ENCODE measurements at places on chromosomes 12 and 14.

DNA sequence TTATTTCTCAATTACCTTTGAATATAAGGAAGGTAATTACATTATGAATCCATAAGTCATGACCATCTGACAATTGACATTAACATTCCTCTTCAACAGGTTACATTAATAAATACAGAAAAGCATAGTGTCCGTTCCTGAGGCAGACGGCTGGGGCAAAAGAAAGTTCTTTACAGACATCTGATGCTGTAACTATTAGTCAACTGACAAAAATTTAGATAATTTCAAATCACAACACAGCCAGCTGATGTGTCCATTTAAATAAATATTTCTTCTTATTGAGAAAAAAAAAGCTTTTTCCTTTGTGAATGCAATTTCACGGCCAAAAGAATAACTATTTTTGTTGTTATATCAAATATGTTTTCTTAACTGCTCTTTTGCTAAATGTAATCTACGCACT lies 9.2 kb upstream of the PYROXD1 start:
- no peak for DNase-seq

DNA sequence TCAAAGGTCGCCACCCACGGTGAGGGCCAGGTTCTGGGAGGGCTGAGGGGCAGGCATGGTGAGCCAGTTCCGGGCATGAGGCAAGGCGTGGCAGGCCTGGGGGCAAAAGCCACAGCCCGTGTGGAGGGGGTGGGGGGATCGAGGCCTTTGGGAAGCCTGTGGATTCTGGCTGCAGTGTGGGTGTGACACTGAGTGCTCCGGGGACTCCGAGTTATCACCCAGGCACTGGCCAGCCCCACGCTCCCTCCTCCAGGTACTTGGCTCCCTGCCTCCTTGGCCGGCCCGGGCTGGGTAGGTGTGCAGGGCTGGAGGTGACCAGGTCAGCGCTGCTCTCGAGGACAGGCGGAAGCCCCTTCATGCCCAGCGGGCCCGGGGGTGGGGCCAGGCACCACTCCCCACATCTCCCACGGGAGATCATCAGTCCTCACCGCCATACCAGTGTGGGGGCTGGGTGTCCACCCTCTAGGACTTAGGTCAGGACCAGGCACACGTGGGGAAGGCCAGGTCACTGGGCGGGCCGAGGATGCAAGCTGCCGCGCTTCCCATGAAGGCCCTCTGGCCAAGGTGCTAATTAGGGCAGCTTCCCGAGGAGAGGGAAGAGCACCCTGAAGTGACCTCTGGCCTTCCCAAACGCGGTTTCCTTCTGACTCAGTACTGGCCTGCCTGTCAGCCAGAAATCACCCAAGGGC lies 34.1 kb upstream of the TDRD9 start:
- no peak for DNase-seq

GRCh38 chr12:79098530-79098929 lies 234.0 kb downstream of the SYT1 start:
- no peak for DNase-seq

DNA sequence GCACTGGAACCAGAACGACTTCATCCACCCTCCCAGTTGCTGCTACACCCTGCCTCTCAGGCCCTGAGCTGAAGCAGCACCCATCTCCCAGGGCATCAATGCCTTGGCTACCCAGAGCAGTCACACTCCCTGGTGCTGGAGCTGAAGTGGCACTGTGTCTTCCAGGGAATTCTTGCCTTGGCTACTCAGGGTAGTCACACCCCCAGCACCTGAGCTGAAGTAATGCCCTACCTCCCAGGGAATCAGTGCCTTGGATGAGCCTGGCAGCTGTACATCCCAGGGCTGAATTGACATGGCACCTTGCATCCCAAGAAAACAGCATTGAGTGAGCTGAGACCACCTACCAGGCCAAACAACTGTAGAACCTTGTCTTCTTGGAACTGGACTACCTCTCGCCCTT lies 41.2 kb upstream of the TSPAN11 start:
- no peak for DNase-seq

DNA sequence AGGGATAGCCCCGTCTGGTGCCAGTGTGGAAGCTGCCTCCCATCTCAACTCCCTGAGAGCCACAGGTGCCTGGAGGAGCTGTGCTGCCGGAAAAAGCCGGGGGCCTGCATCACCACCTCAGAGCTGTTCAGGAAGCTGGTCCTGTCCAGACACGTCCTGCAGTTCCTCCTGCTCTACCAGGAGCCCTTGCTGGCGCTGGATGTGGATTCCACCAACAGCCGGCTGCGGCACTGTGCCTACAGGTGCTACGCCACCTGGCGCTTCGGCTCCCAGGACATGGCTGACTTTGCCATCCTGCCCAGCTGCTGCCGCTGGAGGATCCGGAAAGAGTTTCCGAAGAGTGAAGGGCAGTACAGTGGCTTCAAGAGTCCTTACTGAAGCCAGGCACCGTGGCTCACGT lies 25.5 kb upstream of the P2RX4 start:
- no peak for DNase-seq

DNA sequence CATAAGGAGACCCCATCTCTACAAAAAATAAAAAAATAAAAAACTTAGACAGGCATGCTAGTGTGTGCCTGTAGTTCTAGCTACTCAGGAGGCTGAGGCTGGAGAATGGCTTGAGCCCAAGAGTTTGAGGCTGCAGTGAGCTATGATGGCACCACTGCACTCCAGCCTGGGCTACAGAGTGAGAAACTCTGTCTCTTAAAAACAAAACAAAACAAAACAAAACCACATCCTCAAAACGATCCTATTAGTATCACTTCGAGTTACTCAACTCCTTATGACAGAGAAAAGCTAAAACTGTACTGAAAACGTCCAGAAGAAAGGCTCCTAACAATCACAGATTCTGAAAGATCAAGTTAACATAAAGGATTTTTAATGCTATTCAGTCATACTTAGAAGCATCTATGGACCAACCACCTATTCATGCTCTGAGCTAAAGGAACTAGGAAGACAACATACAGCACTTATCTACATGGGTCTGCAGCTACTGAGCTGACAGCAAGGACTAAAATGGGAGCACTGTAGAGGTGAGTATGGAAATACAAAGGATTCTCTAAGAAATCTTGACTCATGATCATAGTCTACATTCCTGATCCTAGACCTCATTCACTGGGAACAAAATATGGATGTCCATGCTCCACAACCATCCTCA lies 75.3 kb upstream of the DUSP6 start:
- no peak for DNase-seq

- DNase-seq, result no peak
Measured at GRCh38 chr12:40263616-40264409, 39.0 kb downstream of the LRRK2 start.

DNA sequence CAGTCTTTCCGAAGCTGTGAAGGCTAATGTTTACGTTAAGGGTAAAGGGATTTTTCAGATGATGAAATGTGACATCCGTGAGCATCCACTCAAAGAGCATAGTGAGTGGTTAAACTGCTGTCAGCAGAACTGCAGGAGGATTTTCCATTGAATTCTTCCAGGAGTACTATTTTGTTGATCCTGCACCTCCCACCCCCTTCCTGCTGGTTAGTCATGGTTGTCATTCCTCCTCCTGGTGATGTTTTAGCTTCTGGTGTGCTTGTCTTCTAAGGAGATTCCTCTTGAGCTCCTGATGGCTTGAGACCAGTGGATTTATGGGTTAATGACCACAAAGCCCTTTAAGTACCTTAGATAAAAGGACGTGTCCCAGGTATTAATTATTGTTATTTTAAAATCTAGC lies 2.4 kb upstream of the GPRC5D start:
- no peak for DNase-seq

- no peak for DNase-seq
Measured at GRCh38 chr14:23148591-23149249, 29.7 kb upstream of the CEBPE start.

- DNase-seq, result no peak
Measured at GRCh38 chr14:21894003-21894897, 220.6 kb upstream of the OR4E1 start.

GRCh38 chr14:104206281-104206904 lies 68.0 kb downstream of the KIF26A start:
- DNase-seq, result no peak

GRCh38 chr14:101665478-101666078 lies 95.9 kb upstream of the PPP2R5C start:
- no peak for DNase-seq

- DNase-seq, result no peak
Measured at GRCh38 chr12:32272465-32272864, 126.9 kb upstream of the FGD4 start.

DNA sequence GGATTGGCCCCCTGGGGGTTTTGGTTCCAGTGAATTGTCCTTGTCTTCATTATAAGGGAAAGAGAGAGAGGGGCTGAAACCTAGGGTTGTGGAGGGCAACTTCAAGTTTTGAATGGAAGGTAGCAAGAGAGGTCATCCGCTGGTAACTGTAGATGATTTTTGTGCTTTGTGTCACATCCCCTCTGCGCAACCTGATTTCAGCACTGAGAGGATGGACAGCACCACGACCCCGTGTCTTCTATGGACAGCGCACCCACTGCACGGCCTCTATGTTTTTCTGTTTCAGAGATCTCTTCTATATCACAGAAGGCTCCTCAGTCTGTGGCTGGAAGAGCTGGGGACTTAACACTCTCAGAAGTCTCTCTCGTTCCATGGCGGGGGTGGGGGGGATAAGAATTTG lies 127.0 kb upstream of the RPH3A start:
- no peak for DNase-seq

GRCh38 chr12:100724071-100724470 lies 70.5 kb upstream of the ANO4 start:
- no peak for DNase-seq

- no peak for DNase-seq
Measured at GRCh38 chr12:16163901-16164300, 113.6 kb downstream of the SLC15A5 start.

GRCh38 chr14:78848234-78848820 lies 678.2 kb downstream of the NRXN3 start:
- no peak for DNase-seq

DNA sequence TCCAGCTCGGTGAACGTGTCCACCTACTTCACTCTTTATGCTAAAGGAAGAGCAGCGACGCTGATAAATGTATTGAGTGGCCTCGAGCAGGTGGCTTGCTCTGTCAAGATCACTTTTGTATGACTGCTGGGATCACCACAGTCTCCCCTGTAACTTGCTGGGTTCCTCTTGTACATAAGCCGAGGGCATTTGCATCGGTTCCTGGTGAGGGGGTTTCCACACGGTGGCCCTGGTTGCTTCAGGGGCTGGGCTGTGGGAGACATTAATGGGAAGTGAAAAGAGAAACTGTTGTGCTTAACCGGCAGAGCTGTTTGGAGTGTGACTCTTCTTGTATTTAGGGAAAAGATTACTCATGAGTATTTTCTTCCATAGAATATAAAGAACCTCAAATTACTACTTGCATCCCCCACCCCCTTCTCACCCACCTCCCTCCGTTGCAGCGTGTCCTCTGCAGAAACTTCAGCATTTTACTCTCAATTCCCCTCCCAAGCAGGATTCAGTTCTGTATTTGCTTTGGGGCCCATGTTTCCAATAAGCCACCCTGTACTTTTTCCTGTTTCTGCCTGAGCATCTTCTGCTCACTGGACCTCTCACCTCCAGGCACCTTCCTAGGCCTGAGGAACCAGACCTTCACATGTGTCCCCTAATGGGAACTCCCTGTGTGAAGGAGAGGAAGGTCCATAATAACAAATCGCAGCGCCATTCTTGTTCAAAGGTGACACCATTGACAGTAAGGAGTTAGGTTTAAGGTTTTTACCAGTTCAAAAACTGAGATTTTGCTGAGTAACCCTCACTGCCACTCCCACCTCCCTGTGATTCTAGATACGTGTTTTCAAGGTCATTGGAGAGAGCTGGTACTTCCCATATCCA lies 187.0 kb downstream of the ETV6 start:
- no peak for DNase-seq

DNA sequence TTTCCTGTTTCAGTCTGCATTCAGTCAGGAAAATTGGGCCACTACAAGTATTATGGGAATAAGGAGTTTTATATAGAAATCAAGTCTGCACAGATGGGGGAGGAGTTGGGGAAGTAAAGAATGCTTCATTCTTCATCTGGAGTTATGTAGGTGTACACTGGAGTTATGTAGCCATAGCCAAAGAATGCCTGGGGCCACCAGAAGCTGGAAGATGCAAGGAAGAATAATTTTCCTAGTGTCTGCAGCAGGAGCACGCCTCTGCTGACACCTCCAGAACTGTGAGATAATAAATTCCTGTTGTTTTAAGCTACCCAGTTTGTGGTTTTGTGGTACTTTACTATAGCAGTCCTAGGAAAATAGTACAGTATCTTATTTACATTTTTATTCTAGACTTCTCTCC lies 333.4 kb downstream of the NELL2 start:
- DNase-seq, result no peak

GRCh38 chr12:98807187-98807586 lies 162.1 kb downstream of the APAF1 start:
- DNase-seq, result no peak

GRCh38 chr14:36797634-36798033 lies 136.0 kb downstream of the PAX9 start:
- DNase-seq, result no peak

DNA sequence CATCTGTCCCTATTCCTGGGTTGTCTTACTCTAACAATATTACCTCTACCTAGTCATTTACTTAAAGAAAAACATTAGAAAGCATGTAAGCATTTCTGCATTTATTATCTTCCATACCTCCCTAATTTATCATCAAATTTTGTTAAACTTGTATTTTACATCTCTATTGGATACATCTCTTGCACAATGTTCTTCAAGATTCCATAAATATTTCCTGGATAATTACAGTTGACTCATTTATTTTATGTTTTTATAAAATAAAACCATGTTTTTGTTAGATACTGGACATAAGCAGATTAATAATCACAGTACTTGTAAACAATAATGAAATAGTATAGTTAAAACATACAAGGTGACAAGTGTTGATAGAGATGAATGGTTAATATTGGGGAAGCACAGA lies 209.0 kb downstream of the TMTC3 start:
- no peak for DNase-seq

- DNase-seq, result no peak
Measured at GRCh38 chr14:22800346-22800745, 14.9 kb downstream of the SLC7A7 start.

DNA sequence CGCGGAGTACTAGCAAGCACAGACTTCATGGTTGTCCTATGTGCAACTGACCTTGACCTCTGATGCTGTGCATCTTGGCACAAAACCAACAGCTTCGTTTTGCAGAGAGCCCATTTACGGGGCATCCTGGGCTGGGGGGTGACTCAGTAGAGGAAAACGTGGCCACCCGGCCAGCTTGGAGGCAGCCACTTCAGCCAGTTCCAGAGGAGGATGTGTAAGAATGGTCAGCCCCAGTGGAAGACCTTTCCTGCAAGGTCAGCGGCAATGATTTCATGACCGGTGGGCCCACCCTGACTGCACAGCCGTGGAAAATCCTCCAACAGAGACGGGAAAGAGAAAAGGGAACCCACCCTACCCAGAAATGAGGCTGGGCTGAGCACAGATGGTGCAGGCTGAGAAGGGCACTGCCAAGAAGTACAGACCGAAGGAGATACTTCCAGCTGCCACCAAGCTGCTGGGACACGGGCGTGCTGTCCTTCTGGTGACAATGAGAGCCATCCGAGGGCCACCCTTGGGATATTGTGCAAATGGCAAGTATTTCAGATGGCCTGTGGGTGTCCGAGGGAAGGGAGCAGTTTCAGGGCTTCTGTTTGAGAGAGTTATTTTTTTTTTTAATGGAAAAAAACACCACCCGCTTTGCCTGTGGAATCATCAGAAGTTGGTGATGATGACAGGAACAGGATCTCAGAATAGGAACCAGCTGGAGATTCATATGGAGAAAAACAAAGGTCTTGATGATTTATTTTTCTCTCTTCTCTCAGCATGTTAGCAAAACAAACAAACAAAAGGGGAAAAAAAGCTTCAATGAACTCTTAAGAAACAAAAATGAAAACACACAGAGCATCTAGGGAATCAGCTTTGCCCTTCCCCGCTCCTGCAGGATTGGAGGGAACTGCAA lies 120.2 kb upstream of the RFLNA start:
- no peak for DNase-seq

GRCh38 chr12:94418517-94418916 lies 41.1 kb downstream of the CEP83 start:
- no peak for DNase-seq
